ENCODE measurements at places on chromosomes 5 and 9.

DNA sequence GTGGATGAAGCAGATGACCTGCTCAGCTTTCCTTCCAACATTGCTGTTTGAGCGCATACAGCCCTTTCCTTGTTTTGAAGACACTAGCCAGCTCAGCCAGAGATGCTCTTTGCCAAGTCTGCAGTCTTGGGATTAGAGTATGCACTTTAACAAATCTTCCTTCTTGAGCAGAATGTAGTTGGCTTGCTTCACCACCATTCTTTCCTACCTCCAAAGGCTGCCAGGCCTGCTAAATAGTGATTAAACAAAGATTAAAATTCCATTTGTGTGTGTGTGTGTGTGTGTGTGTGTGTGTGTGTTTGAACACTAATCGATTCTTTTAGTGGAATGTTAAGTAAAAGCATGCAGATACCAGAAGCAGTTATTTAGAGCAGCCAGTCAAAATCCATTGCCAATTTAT lies 97.6 kb downstream of the GALNT10 start:
- no peak for DNase-seq

DNA sequence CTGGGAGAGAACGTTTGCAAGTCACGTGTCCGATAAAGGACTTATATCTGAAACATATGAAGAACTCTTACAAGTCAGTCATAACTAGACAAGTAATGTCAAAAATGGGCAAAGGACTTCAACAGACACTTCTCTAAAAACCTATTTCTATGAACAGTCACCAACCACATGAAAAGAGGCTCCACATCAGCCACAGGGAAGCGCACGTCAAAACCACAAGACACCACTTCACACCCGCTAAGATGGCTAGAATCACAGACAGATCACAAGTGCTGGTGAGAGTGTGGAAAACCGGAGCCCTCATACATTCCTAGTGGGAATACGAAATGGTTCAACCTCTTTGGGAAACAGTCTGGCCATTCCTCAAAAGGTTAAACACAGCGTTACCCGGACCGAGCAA lies 11.5 kb upstream of the CARD9 start:
- no peak for DNase-seq

DNA sequence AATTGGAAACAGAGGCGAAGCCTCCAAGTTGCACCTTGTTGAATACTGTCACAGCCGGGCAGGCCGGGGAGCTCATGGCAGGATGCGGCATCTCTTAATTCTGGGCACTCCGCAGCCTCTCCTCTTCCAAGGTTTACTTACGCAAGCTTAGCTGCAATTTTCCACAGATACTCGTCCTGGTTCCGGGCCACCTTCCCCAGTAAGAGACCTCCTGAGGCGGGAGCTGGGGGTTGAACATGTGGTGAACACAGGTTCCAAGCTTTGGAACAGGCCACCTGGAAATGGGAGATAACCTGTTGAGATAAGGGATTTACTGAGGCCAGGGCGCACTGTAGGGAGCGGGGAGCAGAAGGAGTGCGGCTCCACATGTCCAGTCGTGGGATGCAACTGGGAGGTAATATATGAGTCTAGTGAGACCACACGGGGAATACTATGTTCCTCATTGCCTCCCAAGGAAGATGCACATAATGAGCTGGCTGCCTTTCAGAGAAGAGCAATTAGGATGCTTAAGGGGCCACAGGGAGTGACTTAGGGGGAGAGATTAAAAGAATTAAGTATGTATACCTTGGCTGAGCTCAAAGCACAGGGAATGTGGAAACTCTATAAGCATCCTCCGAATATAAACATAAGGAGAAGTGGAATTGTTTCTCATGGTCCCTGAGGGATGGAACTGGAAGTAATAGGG lies 335.2 kb downstream of the CWC27 start:
- no peak for DNase-seq

GRCh38 chr5:149870697-149871096 lies 73.9 kb downstream of the PDE6A start:
- DNase-seq, result no peak

- DNase-seq, result no peak
Observed at GRCh38 chr5:17216974-17217492, 398 bp upstream of the BASP1 start.

DNA sequence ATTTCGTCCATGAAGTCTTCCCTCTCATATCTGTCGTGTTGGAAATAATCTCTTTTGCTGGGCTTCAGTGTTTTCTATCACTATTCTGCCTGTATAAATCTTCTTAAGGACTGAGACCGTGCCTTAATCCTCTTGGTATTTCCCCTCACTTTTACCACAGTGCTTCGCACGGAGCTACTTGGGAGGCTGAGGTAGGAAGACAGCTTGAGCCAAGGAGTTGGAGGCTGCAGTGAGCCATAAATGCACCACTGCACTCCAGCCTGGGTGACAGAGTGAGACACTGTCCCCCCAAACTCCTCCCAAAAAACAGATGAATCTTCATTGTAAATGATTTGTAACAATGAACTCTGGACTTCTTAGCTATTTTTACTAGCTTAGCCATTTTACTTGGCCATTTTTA lies 57.8 kb downstream of the PHAX start:
- DNase-seq, result no peak

DNA sequence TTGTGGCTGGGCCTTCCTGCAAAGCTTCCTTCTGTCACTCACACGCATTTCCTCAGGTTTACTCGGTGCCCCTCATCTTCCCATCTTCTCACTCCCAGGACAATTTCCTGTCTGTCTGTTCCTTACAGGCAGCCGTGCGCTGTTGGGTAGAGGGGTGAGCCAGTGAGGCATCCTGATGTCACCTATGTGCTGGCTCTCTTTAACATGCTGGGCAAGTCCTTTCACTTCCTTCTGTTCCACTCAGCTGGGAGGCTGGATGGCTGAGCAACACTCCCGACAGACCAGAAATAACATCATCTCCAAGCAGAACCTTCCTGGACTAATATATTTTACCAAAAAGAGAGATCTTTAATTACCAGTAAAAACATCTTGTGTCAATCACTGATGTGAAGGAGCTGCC lies 103.0 kb downstream of the HSD17B3 start:
- DNase-seq, result no peak

GRCh38 chr5:107118184-107119019 lies 552.3 kb downstream of the EFNA5 start:
- DNase-seq, result no peak

DNA sequence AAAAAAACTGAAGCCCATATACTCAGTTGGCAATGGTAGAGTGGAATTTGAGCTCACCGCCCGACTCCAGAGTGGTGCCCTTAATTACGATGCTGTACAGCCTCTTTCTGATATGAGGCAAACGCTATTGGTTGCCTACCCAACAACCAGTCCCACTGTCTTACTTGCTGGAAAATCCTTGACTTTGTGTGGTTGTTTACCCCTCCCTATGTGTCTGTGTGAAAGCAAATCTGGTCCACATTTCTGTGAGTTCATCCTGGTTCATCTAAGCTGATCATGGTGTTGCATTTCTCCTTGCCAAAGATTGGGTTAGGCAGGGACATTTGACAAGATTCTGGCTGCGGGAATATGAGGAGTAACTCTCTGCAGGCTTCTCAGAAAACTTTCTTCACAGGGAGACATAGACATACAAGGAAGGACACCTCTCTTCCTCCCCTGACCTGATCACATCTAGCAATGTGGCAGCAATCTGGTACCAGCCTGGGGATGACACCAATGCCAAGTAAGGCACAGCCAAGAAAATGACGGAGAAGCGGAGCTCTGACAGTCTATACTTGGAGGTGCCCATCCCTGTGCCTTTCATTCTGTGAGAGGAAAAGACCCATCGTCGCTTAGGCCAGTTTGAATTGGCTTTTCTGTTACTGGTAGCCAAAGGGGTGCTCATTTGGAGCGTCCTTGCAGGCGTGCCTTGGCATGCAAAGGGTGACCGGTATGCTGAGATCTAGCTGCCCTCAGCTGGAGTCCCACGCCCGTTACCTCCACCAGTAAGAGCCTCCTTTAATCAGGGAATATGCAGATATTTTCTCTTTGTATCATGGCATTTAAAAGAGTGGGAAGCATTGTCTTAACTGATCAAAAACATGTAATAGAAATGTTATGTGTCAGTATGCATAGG lies 124.3 kb downstream of the AOPEP start:
- DNase-seq, result no peak

GRCh38 chr5:84874196-84874595 lies 489.5 kb upstream of the EDIL3 start:
- DNase-seq, result no peak

GRCh38 chr9:127149463-127150390 lies 27.3 kb upstream of the ANGPTL2 start:
- no peak for DNase-seq

DNA sequence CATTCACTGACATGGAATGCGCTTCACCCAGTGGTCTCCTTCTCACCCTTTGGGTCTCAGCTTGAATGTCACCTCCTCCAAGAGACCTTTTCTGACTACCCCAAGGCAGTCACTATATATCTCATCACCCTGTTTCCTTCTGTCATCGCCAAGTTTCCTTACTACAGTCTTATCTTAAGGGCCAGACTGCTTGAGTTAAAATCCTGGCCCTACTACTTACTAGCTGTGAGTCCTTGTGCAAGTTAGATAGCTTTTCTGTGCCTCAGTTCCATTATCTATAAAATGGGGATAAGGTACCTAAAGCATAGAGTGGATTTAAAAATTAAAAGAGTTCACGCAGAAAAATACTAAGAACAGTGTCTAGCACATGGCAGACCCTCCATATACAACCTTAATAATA lies 132.4 kb downstream of the GABBR2 start:
- DNase-seq, result no peak

- DNase-seq, result peak; percentile 54
Observed at GRCh38 chr9:21709464-21710058, 92.9 kb upstream of the MTAP start.

DNA sequence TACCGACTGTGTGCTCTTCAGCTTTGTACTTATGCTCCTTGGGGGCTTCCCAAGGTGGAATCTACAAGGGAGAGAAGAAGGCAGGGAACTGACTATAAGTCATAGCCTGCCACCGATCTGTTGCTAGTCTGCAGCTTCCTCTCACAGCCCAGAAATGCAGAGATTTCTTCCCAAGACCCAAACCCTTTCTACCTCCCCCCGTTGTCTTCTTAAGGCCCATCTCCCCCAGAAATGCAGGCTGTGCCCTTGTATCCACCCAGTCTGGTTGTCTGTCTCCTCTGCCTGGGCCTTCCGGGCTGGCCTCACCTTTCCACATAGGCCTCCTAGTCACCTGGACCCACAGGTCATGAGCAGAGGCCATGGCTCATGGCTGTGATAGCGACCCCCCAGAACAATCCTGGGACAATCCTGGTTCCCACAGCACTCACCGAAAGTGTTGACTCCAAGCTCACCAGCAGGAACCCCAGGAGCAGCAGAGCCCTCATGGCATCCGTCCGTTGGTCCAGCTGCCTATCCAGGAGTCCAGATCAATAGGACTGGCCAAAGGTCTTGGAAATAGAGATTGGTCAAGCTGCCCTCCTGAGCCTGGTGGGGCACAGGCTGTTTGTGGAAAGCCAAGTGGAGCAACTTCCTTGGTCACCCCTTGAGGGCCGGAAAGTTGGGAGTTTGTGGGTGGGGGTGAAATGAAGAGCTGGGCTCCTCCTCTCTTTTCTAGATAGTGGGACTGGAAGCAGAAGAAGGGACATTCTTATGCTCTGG lies at the start of gene F12:
Gene F12, minus strand, starts transcription at position 522 of the 759 bp plus-strand sequence. Its CDS starts 37 bp downstream, at position 485.
- no peak for DNase-seq

DNA sequence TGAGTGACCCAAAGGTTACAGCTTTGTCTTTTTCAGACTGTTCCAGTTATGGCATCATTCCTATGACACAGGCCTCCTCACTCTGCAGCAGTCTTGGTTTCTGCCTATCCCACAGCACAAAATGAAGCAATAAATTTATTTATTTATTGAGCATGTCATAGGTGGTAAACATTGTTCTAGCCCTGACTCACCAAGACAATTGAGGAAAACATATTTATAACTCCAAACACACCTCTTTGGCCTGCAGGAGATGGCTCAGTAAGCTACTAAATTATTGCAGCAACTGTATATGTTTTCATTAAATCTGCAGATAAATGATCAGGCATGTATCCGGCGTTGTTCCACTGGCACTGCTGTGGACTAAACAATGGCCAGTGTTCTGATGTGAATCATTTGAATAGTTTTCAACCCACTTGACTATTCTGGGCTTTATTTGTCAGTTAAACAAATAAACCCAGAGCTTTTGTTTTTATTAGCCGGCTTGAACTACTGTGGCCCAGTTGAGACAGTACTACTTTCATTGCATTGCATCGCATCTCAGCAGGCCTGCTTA lies 83.2 kb downstream of the FOXD1 start:
- DNase-seq, result no peak

DNA sequence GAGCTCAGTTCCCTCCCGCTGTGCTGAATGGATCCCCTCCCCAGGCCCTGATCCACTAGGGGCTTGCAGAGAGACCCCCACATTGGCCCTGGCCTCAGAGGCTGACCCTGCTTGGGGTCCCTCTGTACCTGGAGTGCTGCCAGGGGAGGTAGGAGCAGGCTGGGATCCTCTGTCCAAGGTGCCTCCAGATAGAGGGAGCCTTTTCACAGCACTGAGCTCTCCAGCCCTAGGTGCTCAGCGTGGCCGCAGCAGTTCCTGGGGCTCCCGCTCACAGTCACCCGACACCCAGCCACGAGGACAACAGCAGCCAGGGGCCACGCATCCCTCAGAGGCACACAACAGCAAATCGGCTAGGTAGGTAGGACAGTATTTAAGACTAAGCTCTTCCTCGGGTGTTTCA lies 62.2 kb upstream of the IRX2 start:
- no peak for DNase-seq

DNA sequence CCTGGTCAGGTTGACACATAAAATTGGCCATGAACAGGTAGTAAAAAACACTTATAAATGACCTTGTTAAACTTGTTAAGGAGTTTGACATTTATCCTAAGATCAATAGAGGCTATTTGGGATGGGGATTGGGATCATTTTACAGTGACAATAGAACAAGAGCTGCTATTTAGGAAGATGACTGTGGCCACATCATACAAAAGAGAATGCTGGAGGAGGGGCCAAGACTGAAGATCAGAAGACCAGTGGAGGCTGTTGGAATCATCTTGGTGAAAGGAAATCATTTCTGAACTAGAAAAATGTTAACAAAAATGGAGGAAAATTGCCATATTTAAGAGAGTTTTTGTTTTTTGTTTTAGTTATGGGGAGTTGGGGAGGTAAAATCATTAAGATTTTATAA lies 304.8 kb upstream of the TLE4 start:
- DNase-seq, result no peak

Measured in KBM-7 (cell line).